ENCODE measurements at places on chromosomes 4 and X. TPM values are rescaled to one million over a fixed set of nuclear protein-coding genes. Genes with fewer than 3 reads are reported as not detected.

GLUD2 gene
- polyA plus RNA-seq = 0.73 TPM

OR13H1 gene
- polyA plus RNA-seq = not detected

AMTN gene
- polyA plus RNA-seq = not detected

SLIT2 gene
- 0.82 TPM for polyA plus RNA-seq

TMEM156 gene
- 0.57 TPM for polyA plus RNA-seq

RAB40A gene
- 0.08 TPM for polyA plus RNA-seq

RHOXF1 gene
- 1.0 TPM for polyA plus RNA-seq

Data from pancreas (tissue), 10 donors.